ENCODE measurements at places on chromosomes 12 and 14.

GRCh38 chr14:94686511-94687160 is 74.4 kb downstream of the SERPINA3 start:
- H3K36me3 ChIP-seq, result no peaks in the 10 kb centered on the region
- H3K27ac ChIP-seq, result no peak overlapping the region
- no peak overlapping the region for H3K4me3 ChIP-seq
- peaks cover 9% of the 10 kb centered on the region for H3K27me3 ChIP-seq
- DNase-seq, result no peak

GRCh38 chr12:112894128-112894527 is 12.6 kb upstream of the OAS1 start:
- no peaks in the 10 kb centered on the region for H3K4me1 ChIP-seq
- no peaks in the 10 kb centered on the region for H3K36me3 ChIP-seq
- no peaks in the 10 kb centered on the region for H3K27me3 ChIP-seq

- no peaks in the 10 kb centered on the region for H3K27me3 ChIP-seq
- no peak overlapping the region for H3K27ac ChIP-seq
- H3K4me3 ChIP-seq, result no peak overlapping the region
- H3K36me3 ChIP-seq, result no peaks in the 10 kb centered on the region
- no peaks in the 10 kb centered on the region for H3K4me1 ChIP-seq
These were observed 22.5 kb downstream of the SDS start for GRCh38 chr12:113381220-113381619.

DNA sequence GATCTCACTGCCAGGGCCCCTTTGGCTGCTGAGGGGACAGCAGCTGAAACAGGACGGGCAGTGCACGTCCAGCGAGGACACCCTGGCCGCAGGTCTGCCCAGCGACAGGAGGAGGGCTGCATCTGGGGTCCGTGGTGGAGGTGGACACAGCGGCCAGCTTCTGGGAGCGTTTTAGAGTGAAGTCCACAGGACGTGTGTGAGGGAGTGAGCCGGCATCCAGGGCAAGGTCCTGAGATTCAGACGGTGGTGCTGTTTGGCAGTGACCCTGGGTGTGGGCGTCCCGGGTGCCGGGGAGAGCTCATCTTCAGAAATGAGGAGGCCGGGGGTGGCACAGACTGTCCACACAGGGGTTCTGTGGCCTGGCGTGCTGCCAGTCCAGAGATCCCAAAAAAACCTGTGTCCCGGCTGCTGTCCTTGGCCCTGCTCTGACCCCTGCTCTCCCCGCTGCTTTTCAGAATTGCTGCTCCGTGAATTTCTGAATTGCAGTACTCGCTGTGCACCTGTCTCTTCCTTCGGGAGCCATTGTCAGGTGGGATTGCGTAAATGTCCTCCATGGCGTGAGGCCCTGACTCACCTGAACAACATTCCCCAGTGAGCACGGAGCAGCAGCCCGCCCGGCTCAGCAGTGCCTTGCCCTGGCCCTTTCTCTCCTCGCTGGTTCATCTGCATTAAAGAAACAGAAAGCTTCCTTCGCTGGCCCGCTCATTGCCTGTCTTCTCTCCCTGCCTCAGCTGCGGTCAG is 183.5 kb upstream of the C14orf180 start:
- no peak for DNase-seq
- no peak overlapping the region for H3K4me3 ChIP-seq
- no peaks in the 10 kb centered on the region for H3K36me3 ChIP-seq
- H3K27ac ChIP-seq, result no peak overlapping the region

DNA sequence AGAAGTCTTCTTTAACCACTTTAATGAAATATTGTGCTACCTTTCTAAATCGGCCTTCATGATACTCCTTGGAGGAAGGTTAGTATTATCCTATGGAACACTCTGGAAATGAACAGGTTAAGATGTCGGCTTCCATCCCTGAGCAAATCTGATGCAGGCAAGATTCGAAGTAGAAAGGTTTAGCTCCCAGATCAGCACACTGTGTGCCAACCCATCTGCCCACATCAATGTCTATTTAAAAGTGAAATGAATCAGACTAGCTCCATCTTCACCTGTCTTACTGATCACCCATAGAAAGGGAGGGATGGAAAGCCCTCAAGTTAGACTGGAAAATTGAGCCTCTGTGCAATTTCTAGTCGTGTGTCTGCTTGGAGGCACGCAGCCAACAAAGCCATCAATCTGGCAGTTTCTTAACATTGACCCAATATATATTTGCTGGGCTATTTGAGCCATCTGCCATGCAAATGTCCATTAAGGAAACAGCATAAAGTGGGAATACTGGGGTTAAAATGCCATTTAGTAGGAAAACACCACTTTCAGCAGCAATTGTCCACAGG is 506.1 kb downstream of the RMST start:
- H3K27ac ChIP-seq, result no peak overlapping the region
- no peak overlapping the region for H3K4me3 ChIP-seq
- H3K4me1 ChIP-seq, result no peaks in the 10 kb centered on the region
- H3K27me3 ChIP-seq, result no peaks in the 10 kb centered on the region
- H3K36me3 ChIP-seq, result no peaks in the 10 kb centered on the region

GRCh38 chr14:79602045-79602444 is 609.3 kb downstream of the DIO2 start:
- no peak overlapping the region for H3K27ac ChIP-seq
- no peak for DNase-seq
- no peak overlapping the region for H3K4me3 ChIP-seq
- H3K36me3 ChIP-seq, result no peaks in the 10 kb centered on the region

Data from GM23338 (cell line).